ENCODE measurements at places on chromosomes 2 and 18.

GRCh38 chr2:74856004-74856578 lies 22.2 kb downstream of the HK2 start:
- DNase-seq: peak; percentile 46

DNA sequence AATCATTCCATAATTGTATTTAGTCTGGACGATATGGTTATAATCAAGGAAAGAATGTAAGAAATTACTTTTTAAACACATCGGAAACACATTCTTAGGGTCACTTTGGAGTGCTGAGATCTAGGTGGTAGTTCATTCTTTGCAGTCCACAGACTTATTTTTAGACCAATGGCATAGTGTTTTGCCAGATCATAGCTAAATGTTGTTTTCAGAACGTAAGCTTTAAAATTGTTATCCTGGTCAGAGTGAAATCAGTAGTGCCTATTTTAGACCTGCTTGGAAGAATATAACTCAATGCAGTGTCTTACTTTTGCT lies 4.3 kb downstream of the MYL12A start:
- DNase-seq: no peak

DNA sequence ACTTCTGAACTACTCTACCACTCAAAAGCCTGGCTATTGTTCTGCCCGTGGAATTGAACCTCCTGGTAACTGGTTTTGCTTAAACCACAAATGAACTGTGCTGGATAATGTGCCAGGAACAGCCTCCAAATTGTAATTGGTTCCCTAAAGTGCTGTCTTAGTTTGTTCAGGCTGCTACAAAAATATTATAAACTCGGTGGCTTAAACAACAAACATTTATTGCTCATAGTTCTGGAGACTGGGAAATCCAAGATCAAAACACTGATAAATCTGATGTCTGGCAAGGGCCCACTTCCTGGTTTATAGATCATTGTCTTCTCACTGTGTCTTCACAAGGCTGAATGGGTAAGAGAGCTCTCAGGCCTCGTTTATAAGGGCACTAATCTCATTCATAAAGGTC lies 149.2 kb upstream of the NCKAP5 start:
- peak; percentile 3 for DNase-seq

- DNase-seq: no peak
These were observed 4.3 kb upstream of the NAGK start for GRCh38 chr2:71064110-71064611.

Measured in NCI-H2029 treated with DMSO at 0.1 percent for 48 hours (cell line).